ENCODE measurements at places on chromosomes 3 and 15.

DNA sequence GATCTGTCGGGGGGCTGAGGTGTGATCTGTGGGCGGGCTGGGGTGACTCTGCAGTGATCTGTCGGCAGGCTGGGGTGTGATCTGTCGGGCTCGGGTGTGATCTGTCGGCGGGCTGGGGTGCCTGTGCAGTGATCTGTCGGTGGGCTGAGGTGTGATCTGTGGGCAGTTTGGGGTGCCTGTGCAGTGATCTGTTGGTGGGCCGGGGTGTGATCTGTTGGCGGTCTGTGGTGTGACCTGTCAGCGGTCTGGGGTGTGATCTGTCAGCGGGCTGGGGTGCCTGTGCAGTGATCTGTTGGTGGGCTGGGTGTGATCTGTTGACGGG lies 205.1 kb downstream of the XXYLT1 start:
- DNase-seq = no peak

GRCh38 chr3:32630266-32630665 lies 54.7 kb upstream of the CNOT10 start:
- peak; percentile 82 for DNase-seq

GRCh38 chr3:195441992-195442572 lies 738 bp downstream of the ACAP2 start:
- peak; percentile 76 for DNase-seq

DNA sequence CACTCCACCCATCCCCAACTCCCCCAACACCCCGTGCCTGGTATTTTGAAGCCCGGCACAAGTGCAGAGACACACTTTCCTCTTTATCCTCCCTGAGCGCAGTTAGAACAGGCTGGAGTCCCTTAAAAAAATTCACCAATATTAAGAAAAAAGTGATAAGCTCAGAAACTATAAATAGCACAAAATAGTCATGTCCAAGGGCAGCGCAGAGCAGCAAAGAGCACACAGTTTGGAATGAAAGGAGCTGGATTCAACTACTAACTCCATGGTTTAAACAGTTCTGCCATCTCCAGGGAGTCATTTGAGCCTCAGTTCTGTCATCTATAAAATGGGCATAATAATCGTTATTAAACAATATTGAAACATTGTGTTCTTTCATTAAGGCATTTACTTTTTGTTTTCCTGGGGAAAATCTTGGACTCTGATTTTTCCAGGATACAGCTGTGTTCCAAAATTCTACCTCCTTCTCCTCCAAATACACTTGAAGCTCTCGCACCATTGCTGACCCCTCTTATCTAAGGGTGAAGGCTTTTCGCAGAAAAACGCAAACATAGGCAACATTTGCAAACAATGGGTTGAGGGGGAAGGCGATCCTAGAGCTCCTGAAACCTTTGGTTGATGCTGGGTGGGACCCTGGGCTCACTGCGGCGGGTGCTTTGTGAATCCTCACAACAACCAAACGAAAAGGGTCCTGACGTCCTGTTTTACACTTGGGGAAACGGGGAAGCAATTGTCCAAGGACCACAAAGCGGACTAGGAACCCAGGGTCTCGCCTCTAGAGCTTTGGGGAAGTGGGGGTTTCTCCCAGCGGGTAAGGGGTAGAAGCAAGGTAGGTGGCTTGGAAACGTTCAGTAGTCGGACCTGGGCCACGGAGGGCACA lies 41.8 kb downstream of the EPHB3 start:
- DNase-seq = no peak

GRCh38 chr15:70142072-70142321 lies 44.3 kb upstream of the TLE3 start:
- no peak for DNase-seq

DNA sequence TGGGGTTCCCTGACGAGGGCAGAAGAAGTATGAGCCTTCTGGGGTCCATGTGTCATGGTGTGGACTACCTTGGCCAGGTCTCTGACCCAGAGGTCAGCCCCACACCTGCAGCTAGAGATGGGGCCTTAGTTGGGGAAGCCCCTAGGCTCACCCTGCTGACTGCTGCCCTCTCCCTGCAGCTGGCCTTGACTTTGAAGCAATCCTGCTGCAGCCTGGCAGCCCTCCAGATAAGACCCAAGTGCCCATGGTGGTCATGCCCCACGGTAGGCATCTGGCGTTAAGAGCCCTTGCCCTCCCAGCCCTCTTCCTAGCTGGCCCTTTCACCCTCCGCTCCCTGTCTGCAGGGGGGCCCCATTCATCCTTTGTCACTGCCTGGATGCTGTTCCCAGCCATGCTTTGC lies 7.4 kb downstream of the APEH start:
- no peak for DNase-seq

DNA sequence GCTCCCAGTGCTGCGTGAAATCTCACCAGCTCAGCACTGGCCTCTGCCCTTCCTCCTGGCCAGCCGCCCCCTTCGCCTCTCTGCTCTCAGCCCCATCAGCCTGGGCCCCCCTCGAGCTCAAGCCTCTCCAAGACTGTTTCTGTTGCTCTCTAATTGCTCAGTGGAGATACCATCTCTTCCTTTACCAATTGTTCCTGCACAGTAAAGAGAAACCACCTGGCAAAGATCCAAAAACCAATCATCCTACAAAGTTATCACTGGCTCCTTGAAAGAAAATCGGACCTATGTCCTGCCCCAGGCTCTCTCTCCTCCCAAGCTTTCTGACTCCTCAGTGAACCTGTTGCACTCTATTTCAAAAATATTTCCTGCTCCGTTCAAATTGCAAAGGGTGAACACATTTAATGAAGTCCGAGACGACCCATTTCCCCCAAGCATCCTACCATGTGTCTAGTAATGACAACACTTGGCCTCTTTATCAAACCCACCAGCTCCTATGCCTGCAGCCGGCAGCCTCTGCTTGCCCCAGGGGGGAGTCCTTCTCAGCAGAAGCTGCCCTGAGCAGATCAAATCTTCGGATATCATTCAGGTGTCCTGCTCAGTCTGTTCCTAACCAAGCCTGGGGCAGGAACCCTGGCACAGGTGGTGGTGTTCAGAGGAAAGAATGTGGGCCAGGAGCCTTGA lies 53.7 kb upstream of the FAM174B start:
- no peak for DNase-seq

DNA sequence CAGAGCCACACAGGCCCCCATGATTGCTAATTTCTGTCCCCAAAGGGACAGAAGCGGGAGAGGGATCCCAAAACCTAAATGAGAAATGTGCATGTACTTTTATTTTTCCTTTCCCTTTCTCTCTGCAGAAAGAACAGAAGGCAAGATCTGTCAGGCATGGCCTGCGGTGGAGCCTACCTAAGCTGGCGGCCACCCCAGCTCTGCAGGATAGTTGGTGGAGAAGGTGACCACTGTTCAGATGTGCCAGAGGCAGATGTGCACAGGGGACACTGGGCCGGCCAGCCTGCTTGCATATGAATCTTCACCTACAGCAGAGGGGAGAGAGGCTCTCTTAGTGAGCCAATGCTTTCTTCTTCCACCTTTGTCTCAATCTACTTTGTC lies 2.1 kb upstream of the AMOTL2 start:
- DNase-seq = no peak

DNA sequence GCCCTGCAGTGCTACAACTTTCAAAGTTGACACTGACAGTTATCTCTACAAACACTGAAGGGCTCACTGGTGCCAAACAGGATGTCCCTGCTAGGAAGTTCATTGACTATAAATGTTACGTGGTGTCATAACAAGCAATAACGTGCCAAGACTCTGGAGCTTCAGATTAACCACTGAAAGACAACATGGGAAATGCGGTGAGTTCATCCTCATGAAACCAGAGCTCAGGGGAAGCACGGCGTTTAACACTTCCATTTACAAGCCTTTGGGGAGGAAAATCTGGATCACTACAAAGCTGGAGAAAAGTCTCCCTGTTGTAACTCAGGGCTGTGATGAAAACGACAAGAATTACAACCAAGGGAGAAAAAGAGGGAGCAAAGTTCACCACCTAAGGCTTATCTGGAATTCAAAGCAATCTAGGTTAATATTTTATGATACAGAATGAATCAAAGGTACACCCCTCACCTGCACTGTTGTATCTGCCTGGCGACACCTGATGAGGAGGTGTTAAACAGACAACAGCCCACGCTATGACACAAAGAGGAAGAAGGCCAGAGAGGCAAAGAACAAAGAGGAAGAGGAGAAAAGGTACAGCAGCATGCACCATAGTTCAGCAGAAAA lies 27.0 kb downstream of the SHQ1 start:
- peak; percentile 24 for DNase-seq

DNA sequence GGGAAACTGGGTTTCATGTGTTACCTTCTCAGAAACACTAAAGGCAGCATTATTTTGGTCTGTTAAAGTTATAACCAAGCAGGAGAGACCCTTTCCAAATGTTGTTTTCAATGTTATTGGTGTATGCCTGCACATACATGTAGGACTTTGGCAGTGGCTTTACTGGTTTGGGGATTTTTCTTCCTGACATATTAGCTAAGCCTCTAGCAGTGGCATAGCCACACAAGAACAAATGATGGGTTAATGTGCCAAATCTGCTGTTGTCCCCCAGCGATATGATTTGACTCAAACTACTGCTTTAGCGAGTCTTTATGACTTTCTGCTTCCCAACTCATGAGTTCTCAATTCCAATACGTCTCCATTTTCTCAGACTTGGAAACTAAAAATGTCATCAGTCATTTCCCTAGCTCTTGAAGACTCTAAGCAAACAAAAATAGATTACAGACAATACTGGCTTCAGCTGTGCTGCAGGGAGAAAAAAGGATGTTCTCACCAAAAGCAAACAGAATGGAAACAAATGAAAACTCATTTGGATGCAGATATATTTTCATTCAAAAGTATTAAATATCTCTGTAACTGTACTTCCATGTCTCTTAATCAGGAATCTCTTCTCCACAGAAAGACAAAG lies 29.6 kb downstream of the TPM1 start:
- DNase-seq = no peak

- DNase-seq = peak; percentile 16
Observed at GRCh38 chr3:45664578-45664977, 24.6 kb upstream of the SACM1L start.

DNA sequence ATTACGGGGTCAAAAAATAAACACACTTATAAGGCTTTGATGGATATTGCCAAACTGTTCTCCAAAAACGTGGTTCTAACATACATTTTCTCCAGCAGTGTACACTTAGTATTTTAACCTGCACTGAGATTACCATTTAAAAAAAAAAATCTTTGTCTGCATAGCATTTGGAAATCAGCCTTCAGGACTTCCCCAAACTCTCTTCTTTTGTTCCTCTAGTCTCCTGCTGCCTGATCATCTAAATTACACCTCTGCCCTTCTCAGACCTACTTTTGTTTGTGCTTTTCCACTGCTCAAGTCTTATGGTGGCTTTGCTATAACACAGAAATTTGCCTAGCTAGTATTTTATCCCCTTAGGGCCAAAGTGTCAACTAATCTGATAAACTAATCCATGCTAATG lies 3.8 kb downstream of the NCEH1 start:
- DNase-seq = no peak

GRCh38 chr15:57237301-57237642 lies 139.0 kb upstream of the CGNL1 start:
- DNase-seq = no peak

- no peak for DNase-seq
Observed at GRCh38 chr3:177488740-177489139, 291.5 kb upstream of the TBL1XR1 start.

DNA sequence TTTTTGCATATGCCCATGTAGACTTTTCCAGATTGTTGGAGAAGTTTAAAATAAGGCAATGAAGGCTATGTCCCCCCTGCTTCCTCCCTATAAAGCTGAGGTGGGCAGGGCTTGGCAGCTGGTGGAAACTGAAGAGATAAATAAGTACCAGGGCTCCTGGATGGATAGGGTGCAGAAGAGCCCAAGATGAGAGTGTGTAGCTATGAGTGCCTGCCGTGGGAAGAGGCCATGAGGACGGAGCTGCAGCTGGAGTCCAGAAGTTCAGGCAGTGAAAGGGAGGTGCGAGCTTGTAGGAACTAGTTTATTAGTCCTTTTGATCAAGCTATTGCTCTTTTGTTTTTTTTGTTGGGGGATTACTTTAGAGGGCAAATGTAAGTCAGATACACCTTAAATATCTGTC lies 52.4 kb downstream of the PHLDB2 start:
- DNase-seq = no peak

GRCh38 chr3:153162513-153163392 lies 727 bp downstream of the RAP2B start:
- DNase-seq = peak; percentile 72

DNA sequence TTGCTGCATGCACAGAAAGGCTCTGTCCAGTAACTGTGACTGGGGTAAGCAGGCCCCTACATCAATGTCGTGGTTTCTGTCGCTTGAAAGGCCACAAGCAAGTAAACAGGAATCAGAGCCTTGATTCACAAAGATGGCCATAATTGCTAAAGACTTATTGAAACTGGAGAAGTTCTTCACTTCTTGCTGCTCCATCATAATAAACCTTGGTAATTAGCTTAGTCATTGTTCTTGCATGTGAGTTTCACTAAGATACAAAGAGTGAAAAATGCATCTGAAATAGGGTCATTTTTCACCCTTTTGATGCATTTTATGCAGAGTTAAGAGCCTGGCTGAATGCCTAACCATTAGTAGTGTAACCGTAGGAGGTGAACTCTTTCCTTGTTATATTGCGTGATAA lies 3.2 kb downstream of the SEMA6D start:
- DNase-seq = no peak

All from inflammatory macrophage (primary cell).